Stimulated activated CD8-positive, alpha-beta memory T cell treated with anti-CD3 and anti-CD28 coated beads, Interleukin-4, amount 100 ng/mL, for 1 hour (primary cell): ENCODE measurements at places on chromosomes 4 and X.

- DNase-seq: no peak
These were observed 33.2 kb upstream of the SLC9A7 start for GRCh38 chrX:46791927-46792809.

DNA sequence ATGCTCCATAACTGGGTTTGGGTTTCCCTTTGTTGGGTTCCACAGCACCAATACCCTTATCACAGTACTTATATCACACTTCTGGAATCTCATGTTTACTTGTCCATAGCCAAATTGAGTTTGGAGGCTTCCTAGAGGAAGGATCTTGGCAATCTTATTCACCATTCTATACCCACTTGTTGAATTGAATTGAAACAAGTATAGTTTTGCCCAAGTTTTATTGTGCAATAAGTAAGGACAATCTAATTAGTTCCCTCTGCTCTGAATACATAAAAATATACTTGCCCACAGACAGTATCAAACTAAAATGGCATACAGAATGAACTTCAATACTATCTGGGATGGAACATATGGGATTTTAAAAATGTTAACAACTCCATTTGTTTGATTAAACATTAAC, 40.3 kb downstream of the SEC31A start:
- DNase-seq: no peak

DNA sequence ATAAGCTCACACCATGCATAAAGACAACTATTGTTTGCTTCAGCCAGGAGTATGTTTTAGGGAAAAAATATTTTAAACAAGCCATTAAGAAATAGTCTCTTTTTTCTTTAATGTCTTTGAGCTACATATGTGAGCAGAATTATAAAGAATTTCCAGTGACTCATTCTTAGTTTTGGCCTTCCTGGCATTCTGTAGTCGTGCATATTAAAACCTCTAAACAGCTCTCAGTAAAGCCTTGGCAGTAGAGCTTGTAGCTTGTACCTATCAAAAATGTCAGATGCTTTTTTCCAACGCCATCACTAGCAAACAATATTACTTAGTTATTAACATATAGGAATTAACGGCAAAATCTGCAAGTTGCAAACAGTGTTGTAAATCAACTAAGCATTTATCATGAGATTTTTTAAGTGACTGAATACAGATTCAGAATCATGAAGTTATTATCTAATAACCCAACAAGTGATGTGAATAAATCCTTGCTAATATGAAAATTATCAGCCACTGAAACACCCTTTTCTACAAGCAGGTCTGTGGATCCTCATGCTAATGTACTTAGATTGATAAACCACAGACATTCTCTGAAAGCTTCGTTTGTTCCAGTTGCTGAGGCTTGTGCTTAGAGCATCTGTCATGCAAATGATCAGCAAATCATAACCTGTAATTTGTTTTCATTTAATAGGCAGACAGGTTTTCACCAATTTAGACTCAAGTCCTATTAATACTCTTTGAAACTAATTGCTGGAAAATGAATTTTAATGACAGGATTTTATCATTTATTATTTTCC, 412.0 kb upstream of the ATOH1 start:
- no peak for DNase-seq

DNA sequence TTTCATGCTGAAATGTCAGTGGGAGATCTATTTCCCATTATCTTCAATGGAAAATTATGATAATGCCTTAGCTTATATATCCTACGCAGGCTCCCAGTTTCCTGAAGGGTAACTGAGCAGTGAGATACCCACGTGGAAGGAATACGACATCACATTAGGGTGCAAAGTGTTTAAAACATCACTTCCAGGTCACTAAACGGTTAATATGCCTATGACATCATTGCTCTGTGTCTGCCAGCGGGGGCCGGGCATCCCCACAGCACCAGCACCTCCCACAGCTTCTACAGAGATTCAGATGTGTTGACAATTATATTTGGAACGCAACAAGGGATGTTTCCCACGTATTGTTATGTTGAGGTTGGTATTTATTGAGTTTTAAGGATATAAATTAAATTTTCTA, 27.1 kb downstream of the TMEM271 start:
- DNase-seq: no peak

GRCh38 chr4:115090483-115091075, 22.8 kb downstream of the NDST4 start:
- no peak for DNase-seq

DNA sequence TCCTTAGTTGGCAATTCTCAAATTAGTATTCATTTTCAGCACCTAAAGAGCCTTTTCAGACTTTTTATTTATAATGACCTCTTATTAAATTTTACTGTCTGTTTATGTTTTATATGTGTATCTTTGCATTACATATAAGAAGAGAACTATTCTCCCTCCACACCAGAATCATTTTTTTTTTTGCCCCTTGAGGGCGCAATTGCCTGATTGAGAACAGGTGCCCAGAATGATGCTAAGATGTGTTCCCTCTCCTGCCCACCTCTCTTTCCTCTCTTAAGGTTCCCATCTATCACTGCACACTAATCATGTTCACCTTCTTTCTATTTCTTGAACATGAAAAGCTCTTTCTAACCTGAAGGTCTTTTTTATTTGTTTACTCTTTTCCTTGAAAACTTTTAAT, 44.2 kb upstream of the ADAM29 start:
- no peak for DNase-seq

- no peak for DNase-seq
These were observed 59.2 kb downstream of the RBM47 start for GRCh38 chr4:40570348-40571077.

- no peak for DNase-seq
These were observed 61.1 kb downstream of the CPEB2 start for GRCh38 chr4:15063341-15063740.

DNA sequence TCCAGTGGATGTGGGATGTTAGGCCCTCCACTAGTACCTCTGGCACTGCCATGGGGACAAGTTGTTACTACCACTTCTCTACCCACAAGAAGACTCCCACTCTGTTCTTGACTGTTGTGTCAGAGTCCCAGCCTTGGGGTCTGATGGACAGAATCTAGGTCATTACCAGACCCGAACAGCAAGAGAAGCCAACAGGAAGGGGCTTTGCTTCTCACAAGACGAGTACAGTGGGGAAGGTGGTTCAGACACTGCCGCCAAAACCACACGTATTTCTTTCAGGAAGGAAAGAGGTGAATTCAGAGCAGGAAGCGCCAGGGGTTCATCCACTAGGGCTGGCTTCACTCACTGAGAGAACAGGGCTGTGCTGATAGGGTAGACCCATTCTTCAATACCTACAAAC, 161.3 kb upstream of the KIT start:
- no peak for DNase-seq

DNA sequence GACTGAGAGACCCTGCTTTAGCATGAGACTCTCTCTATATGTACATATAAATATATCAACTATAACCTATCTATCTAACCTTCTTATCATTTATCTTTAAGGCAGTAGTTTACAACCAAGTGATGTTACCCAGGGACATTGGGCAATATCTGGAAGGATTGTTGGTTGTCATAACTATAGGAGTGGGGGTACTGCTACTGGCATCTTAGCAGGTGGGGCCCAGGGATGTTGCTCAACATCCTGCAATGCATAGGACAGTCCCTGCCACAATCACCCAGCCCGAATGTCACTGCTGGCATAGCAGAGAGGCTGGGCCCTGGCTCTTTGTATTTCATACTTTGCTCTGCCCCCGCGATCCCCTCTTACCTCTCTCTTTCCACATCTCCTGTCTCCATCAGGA, 397.7 kb downstream of the IL15 start:
- no peak for DNase-seq

DNA sequence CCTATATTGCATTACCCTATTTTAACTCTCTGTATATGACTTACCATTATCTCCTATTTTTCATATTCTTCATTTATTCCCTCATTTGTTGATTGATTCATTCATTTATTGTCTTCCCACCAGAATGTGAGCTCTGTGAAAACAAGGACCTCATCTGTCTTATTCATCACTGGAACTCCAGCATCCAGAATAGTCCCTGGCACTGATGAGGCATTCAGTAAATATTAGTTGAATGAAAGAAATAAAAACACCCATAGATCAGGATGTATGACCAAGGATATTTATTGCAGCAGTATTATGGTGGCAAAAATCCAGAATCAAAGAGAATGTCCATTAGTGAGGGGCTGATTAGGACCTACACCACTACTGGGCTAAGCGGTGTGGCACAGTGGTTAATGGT, 164.9 kb downstream of the SPRY1 start:
- DNase-seq: no peak

DNA sequence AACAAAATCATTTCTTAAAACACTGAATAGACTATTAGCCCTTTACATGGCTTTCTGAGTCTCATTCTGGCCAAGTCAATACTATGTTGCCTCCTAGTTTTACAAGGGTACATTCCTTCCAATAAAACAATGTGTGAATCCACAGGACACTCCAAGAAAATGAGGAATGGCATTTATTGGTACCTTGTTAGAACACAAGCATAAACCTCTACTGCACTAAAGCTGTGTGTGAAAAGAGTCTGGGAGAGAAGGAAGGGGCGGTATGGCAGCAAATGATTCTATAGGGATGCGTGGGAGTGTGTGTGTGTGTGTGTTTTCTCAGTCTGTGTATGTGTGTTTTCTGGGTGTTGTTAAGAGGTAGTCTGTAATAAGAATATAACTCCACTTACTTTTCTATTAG, 48.9 kb downstream of the CXCL1 start:
- no peak for DNase-seq

GRCh38 chrX:138692591-138692990, 18.9 kb downstream of the FGF13 start:
- DNase-seq: no peak

GRCh38 chrX:55120761-55121358, 32.0 kb downstream of the PAGE2 start:
- DNase-seq: no peak

- DNase-seq: no peak
These were observed 82.1 kb upstream of the AFAP1 start for GRCh38 chr4:8021796-8022195.

- no peak for DNase-seq
These were observed 137.0 kb upstream of the SMIM31 start for GRCh38 chr4:164616961-164617360.

DNA sequence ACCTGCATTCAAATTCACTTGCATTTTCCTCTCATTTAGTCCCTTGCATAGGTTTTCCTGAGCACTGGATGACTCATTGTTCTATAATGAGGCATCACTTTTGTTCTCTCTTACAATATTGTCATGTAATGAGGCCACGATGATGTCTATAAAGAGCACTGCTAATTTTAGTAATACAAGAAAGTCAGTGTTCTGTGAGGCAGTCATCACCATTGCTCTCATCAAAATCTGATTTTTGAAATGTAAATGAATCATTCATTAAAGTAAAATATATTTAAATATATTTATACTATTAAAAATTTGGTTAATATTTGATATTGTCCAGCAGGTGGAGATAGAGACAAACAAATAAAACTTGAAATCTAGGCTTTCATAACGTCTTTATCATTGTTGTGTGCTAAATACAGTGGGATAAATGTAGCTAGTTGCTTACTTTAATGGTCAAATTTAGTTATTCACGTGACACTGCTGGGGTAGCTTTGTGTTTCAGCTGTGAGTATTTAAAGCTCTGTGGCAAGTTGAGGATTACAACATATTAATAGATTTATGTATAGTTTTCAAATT, 15.4 kb downstream of the HMGB2 start:
- DNase-seq: no peak

GRCh38 chr4:158025131-158025530, 147.7 kb downstream of the GASK1B start:
- DNase-seq: no peak

DNA sequence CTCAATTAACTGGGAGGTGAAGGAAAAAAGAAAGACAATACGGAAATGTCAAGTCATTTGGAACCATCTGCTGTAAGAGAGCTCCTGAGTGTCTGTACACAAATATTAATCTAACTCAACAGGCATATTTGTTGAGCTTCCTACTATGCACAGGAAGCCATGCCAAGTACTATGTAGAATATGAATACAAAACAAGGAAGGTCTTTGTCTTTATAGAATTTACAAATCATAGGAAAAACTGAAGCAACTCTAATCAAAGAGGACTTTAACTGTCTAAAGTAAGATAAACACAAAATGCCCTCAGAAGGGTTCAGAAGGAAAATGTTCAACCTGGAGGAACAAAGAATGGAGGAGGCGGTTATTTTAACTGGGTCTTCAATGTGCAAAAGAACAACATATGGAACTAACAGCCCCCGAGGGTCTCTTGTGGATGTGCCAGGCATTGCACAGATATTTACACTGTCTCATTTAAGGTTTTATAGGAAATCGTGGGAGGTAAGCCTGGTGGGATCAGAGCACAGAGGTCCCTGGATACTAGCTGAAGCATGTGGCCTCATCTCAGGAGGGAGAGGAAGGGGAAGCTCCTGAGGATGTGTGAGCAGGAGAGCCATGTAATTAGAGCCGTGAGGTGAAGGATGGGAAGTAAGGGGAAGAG, 5.8 kb downstream of the FAM114A1 start:
- DNase-seq: no peak

DNA sequence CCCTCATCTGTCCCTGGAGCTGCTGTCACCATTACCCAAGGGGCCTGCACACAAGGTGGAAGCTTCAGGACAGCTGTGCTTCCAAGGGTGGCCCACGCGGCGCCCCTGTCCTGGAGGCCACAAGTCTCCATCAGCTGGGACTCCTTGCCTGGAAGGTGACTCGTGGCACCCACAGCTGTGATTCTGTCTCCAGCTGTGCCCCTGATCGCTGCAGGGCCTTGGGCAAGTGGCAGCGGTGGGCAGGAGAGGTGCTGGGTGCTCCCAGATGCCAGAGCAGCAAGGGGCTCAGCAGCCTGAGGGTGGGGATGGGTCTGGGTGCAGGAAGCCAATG, 9.0 kb upstream of the DUSP9 start:
- DNase-seq: no peak

GRCh38 chr4:128385683-128386304, 98.2 kb upstream of the PGRMC2 start:
- no peak for DNase-seq

DNA sequence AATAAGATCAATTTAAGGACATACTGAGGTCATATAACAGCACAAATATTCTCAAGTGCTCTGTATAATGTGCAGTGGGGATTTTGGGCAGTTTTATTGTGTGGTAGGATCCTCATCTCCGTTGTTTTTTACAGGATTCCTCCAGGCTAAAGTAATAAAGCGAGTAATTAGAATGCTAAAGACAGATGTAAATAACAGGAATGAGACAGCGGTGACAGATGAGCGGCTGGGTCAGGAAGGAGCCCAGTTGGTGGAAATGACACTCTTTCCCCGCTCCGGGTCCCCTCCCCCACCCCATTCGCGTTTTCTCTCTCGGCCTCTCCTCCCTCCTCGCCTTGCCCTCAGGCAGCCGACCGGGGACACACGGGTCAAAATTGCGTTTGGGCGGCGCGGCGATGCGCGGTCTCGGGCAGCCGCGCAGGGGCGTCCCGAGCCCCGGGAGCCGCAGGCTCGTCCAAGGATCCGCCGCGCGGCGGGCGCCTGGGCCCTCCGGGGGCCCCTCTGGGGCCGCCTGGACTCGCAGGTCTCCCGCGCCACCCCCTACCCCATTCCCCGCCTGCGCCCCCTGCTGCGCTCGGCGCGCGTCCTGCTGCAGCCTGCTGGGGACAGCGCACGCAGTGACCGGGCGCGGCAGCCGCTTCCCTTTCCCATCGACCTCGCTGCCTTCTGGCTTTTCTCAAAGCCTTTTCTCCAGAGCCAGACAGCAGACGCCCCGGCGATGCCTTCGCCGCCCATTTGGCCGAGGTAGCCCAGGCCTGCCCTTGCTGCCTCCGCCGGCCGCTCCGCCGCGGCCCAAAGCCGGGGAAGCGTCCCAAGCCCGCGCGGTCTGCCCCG, 16.2 kb downstream of the POU4F2 start:
- no peak for DNase-seq

GRCh38 chr4:113303315-113303714, 253.9 kb downstream of the ANK2 start:
- no peak for DNase-seq

GRCh38 chrX:1506916-1507315, 30.1 kb downstream of the P2RY8 start:
- DNase-seq: no peak
